Type B pancreatic cell (in vitro differentiated cells): ENCODE measurements at places on chromosomes 6 and 20.

DNA sequence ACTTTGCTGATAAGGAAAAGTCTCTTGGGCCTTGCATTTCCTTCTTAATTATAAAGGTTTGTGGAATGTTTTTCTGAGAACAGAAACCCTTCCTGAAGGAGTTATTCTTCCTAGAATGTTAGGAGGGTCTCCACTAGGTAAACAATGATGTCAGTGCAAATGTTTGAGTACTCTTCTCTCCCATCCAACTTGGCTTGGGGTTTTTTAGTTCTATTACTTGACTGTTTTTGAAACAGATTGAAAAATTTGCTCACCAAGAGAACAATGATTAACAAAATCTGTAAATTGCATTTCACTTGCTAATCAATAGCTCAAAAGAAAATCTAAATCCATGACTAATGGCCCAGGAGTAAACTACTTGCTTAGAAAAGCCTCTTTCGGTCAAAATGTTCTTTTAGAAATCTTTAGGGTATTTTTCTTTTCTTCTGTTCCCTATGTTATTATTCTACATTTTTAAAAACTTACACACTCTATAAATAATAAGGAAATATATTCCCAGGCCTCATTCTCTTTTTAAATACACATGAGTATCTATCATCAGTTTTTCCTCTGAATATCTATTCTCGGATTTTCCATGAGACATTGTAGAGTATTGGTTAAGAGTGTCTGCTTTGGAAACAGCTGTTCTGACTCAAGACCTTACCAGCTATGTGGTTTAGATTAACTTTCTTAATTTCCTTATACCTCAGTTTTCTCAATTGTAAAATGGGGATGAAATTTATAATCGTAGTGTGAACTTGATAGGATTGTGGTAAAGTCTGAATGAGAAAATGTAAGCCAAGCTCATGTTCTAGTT lies 234.2 kb upstream of the CITED2 start:
- DNase-seq, result no peak

DNA sequence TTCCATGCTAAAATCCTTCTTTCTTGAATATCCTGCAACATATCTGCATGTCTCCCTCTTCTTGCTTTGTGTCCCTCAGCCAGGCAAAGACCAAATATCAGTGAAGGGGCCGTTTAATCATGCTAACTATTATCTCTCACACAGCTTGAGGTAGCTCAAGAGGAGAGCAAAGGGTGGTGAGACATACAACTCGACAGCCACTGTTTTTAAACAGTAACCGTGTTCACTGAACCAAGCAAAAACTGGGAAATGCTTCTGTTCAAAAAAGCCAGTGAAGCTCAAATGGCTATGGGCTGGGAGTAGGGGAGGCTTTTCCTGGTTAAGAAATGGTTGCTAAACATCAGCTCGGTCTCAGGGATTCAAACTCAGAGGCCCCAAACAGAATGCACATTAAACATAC lies 83.4 kb downstream of the MAP7 start:
- no peak for DNase-seq

DNA sequence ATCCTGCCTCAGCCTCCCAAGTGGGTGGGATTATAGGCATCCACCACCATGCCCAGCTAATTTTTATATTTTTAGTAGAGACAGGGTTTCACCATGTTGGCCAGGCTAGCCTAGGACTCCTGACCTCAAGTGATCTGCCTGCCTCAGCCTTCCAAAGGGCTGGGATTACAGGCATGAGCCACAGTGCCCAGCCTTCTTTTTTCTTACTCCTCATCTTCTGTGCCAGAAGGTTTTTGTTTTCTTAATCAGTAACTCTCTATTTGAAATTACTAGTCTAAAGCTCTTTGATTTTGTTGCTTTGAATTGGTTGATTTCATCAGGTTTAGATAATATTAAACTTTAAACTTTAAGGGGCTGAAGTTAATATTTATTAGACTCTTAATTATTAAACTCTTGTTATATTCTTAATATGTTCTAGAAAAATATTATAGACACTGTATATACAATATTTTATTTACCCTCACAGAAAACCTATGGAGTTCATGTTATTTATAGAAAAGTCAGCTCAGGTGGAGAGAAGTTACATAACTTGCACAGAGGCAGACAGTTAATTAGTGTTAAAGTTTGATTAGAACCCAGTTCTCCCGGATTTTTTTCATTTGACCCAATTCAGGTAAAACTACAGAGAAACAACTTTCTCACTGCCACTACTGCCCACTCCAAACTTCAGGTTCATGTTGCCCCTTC lies 177.4 kb upstream of the SGK1 start:
- no peak for DNase-seq

DNA sequence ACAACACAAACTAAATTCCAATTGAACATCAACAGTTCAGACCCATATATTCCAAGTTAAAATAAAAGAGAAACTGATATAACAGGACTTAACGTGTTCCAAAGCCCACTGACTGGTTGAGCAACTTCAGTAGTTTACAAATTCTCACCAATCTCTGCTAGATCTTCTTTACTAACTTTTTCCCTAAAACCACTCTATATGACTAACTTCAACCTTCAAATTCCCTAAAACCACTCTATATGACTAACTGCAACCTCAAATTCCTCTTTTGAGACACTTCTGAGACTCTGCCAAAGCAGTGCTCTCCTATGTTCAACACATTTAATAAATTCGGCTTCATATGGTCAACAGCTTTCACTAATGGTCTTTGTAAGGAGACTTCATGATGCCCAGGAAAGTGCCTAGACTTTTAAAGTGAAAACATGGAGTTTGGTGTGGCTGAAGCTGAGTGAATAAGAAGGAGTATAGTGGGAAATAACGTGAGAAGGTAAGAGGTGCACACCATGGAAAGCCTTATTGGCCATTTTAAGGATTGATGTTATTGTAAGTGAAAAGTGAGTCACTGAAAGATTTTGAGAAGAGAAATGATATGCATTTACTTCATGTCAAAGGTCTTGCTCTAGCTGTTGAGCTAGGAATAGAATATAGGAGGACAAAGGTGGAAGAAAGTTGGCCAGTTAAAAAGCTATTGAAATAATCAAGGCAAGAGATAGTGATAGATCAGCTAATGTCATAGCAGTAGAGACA lies 134.0 kb upstream of the HCRTR2 start:
- DNase-seq, result no peak

DNA sequence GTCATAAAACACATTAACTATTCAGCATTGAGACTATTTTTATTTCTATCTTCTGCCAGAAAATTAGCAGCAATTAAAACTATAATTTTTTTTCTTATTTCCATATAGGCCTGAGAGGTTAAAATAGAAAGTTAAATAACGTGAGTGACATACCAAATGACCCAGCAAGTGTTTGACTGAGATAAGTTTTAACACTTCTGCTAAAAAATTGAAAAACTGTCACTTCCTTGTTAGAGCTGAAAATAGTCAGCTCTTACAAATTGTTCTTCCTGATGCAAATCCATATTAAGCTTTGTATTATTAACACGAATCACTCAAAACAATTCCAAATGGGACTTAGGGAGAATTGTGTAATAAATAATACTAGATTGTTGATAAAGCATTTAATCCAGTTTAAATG lies 26.5 kb upstream of the STX11 start:
- DNase-seq, result no peak

GRCh38 chr6:11172501-11173327 lies 59.8 kb downstream of the NEDD9 start:
- DNase-seq, result peak; percentile 76

GRCh38 chr20:50987493-50988210 lies 29.0 kb downstream of the MOCS3 start:
- no peak for DNase-seq

GRCh38 chr20:37562695-37563480 lies 35.2 kb upstream of the BLCAP start:
- DNase-seq, result peak; percentile 29

- no peak for DNase-seq
Observed at GRCh38 chr20:59945731-59946130, 5.5 kb downstream of the FAM217B start.

DNA sequence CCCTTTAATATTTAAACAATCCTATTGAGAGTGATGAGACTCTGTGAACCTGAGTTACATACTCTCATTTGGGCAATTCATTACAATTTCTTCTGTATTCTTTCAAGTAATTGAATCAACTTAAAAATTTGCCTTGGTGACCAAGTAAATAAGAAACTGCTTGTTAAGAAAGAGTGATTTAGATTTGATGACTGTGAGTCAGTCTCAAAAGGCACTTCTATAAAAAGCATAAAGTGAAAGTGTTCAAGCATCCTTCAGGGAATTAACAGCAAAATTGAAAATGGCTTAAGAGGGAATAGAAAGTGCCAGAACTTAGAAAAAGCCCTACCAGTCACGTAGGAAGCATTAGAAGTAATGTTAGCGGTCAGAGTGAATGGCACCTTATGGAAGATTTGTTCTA lies 654.7 kb downstream of the EPM2A start:
- DNase-seq, result no peak

- DNase-seq, result no peak
Observed at GRCh38 chr6:114707081-114707620, 364.3 kb upstream of the HS3ST5 start.

DNA sequence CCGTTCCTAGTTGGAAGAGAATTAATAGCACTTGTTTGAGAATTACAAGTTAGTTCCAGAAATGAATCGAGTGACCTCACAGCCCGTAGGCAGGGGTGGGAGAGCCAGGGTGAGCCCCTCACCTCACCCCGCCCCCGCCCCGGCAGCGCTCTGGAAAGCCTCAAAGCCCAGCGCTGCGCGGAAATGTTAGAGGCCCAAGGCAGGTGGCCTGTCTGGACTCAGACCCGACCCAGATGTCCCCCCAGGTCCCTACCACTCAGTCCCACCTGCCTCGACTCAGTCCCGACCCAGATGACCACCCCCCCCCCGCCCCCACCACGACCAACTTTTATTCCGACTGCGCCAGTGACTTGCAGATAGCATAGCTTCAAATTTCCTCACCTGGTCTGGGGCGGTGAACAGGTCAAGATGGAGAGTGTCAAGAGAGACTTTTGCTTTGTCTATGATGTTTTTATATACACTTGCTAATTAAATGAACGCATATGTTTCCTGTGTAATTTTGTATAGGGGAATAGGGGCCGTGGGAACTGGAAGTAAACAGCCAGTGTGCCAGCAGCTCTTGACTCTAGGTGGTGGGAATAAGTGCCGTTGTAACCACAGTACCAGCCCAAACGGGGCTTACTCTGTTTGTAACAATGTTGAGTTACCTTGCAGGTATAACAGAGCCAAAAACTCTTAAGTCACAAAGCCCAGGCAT lies 1.2 kb upstream of the PXDC1 start:
- DNase-seq, result no peak

DNA sequence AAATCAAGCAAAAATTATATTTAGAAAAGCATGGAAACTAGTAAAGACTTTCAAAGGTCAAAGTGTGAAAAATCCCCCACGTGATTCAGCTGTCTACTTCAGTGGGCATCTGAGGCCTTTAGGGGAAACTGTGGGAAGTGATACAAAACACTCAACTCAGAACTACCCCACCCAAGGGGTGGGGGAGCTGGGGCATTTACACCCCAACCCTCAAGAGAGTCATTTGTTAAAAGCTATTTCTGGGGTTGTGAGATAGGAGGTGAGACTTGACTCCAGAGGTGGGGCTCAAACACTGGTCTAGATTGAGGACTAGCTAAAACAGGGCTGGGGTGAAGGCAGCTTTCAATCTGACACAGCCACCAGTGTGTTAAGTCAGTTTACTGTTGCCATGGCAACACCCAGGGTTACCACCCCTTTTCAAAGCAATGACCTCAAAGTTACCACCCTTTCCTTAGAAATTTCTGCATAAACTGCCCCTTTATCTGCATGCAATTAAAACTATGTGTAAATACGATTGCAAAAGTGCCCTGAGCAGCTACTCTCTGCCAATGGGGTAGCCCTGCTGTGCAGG lies 9.9 kb upstream of the GTSF1L start:
- DNase-seq, result no peak
